ENCODE measurements at places on chromosomes 5 and 9. TPM values are rescaled to one million over a fixed set of nuclear protein-coding genes. Genes with fewer than 3 reads are reported as not detected.

The PCDHA1 gene
- not detected for total RNA-seq

The ZNF366 gene
- total RNA-seq = not detected

The SH3GL2 gene
- not detected for total RNA-seq

DNA sequence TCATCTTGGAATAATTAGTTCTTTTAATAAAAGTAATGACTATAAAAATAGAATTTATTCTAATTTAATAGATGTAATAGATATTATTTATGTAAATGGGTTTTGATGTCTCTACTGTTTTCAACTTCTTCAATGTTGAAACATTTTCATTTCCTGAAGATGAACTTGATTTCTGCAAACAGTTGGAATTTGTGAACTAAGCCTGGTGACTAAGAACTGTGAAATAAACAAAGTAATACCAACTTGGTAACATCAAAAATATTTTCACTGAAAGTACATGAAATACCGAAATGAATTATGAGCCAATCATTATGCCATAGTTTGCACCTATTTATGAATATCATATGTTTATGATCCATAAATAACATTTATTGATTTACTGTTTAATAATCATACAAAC is 143.8 kb upstream of the FGF10 start:
- DNase-seq = no peak

- DNase-seq = no peak
Measured at GRCh38 chr5:149141957-149142851, 911 bp downstream of the ABLIM3 start.

DNA sequence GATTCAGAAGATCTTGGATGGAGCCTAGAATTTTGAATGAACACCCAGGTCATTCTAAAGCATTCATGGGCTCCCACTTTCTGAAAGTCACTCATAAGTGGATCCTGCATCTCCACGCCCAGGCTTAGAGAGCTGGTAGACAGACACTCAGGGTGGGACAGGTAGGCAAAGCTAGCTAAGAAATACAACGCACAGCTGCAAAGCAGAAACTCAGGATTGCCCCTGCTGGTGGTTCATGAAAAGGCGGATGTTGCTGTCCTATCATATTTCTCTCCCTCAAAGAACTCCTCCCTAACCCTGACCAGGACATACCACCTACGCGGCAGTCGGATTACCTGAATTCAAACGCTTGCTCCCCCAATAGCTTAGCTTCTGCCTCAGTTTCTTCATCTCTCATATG is 226.5 kb downstream of the GLIS3 start:
- no peak for DNase-seq

DNA sequence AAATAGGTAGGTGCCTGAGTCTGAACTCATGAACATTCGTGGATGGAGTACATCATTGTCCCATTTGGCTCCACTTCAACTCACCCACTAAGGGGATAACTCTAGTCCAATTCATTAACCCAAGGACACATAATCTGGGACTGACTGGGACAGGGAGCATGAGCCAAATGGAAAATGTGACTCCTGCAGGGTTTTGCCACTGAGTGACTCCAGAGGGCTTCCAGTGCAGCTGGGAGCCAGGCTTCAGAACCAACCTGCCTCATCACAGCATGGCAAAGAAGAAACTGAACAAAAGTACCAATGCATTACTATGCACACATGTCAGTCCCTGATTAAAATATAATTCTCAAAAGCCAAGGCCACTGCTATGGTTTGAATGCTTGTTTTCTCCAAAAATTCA is 159.7 kb upstream of the SNX2 start:
- no peak for DNase-seq

- no peak for DNase-seq
Measured at GRCh38 chr9:38694676-38695075, 25.3 kb downstream of the FAM240B start.

DNA sequence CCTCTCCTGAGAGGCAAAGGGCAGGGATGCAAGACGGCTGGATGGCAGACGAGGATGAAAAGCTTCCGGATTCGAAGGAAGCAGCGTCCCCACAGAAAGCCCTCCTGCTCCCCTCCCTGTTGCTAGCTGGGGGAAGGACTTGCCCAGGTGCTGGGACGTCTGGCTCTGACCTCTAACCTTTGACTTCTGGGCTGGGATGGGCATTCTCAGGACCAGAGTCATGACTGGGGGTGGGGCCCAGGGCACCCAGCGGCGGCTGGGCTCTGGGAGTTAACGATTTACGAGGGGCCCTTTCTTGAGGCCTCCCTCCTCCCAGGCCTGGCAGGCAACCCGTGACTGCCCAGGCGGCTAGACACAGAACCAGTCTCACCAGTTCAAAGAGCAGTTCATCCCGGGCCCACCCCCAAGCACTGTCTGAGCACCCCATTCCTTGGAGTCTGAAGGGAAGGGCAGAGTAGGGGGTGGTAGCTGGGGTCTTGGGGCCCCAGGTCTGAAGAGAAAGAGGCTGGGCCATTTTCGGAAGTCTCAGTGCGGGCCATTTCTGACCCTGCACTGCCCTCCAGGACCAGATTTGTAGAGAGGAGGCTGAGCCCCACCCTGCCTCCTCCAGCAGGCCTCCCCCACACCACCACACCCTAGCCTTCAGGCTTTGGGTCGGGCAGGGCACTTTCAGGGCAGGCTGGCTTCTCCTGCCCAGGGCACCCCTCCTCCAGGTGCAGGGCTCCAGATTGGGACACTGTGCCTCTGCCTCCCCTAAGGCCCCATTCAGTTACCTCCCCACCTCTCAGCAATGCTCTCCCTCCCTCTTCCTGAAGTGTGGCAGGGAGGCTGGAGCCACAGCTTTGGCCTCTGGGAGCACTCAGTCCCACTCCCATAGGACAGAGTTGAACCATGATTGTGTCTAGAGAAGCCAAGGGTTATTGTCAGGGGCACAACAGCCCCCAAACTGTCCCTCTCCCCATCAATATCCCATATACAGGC is 5.0 kb upstream of the CXXC5 start:
- no peak for DNase-seq

- no peak for DNase-seq
Measured at GRCh38 chr5:142961440-142962173, 191.4 kb downstream of the ARHGAP26 start.

DNA sequence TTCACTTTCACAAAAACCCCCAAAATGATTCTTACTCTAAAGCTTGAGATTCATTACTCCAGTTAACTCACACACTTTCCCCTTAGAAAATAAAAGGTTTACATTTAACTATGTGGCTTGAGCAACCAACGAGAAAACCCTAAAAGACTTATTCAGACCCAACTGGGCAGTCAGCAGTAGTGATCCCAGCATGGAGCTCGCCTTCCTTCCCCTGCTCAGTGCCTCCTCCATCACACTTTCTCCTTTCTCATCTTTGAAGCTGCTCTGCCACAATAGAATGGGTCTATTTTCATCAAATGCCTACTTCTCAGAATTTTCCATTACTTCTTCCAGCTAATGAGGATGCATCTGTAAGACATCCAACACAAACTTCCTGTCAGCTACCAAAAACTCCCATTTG is 29.1 kb downstream of the RORB start:
- DNase-seq = peak; percentile 10

DNA sequence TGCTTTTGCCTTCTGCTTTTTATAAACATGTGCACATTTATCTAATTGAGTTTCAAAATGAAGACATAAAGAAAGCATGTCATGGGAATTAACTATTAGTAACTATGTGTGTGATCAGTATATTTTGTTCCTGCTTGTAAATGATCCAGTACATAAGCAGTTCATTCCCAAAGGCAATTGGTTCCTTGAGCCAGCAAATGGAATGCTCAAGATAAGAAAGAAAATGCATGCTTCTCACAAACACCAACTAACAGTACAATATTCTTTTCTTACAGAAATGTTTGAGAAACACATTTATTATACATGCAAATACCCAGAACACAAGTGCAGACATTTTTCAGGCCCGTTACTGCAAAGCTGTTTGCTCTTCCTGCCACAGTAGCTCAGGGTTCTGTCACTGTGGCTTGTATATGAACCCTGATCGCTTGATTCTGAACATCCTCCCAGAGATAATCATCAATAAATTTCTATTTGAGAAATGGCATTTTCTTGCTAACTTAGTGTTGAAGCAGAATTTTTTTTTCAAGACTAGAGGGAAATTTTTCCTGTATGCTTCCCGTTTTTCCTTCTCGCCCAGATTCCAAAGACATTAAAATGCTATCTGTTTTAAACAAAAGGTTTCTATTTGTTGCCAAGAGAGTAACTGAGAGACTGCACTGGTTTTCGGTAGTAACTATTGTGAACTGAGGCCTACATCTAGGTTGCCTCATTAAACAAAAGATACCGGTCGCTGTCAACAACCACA is 1.9 kb downstream of the GNAQ start:
- DNase-seq = no peak

GRCh38 chr5:149959406-149960236 is 937 bp upstream of the SLC26A2 start:
- peak; percentile 62 for DNase-seq

- no peak for DNase-seq
Measured at GRCh38 chr5:154430466-154430865, 15.3 kb upstream of the SAP30L start.

DNA sequence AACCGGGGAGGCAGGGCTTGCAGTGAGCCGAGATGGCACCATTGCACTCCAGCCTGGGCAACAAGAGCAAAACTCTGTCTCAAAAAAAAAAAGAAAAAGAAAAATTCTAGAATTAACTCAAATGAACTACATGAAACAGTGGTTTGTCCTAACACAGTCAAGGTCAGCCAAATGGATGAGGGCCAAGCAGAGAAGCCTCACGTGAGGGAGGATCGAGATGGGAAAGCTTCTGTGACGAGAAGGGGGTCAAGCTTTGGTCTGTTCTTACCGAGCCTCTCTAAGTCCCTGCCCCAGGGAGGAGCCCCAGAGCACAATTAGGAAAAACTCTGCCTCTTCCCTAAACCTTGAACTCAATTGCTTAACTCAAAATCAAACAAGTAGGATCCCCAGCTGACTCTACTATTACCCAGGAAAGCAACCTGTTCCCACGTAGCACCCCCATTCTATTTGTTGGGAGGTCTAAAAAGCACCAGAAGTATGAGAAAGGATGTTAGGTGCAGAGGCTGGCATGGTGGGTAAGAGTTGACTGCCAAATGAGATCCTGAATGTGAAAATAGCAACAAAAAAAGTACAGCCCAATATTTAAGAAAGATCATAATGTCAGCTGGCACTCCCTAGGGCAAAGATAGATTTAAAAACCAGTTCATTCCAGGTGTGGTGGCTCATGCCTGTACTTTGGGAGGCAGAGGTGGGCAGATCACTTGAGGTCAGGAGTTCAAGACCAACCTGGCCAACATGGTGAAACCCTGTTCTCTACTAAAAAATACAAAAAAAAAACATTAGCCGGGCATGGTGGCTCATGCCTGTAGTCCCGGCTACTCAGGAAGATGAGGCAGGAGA is 7.2 kb downstream of the ALDH7A1 start:
- DNase-seq = no peak

- no peak for DNase-seq
Measured at GRCh38 chr9:105432247-105432842, 15.5 kb upstream of the FSD1L start.

DNA sequence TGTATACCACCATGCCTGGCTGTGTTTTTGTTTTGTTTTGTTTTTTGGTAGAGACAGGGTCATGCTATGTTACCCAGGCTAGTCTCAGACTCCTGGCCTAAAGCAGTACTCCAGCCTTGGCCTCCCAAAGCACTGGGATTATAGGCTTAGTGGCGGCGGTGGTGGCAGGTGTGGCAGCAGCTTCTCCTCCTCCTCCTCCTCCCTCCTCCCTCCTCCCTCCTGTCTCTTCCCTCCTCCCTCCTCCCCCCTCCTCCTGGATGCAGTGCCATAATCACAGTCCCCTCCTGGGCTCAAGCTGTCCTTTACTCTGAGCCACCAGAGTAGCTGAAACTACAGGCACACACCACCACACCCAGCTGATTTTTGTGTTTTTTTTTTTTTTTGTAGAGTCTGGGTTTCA is 71.2 kb downstream of the UHRF2 start:
- DNase-seq = no peak

DNA sequence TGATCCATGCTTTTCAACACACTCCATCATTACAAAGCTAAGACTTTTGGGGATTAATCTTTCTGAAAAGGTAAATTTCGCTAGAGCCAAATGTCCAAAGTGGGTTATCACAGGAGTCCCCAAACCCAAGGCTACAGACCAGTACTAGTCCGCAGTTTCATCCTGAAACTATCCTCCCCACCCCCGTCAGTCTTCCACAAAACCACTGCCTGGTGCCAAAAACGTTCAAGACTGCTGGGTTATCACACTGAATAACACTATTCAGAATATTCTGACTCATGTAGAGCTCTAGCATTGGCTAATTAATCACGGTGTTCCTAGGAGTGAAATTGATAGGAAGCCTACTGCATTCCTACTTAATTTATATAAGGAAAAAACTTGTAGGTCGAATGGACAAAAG is 24.7 kb downstream of the ERP44 start:
- peak; percentile 74 for DNase-seq

GRCh38 chr5:25241981-25242380 is 597.2 kb upstream of the CDH10 start:
- no peak for DNase-seq

DNA sequence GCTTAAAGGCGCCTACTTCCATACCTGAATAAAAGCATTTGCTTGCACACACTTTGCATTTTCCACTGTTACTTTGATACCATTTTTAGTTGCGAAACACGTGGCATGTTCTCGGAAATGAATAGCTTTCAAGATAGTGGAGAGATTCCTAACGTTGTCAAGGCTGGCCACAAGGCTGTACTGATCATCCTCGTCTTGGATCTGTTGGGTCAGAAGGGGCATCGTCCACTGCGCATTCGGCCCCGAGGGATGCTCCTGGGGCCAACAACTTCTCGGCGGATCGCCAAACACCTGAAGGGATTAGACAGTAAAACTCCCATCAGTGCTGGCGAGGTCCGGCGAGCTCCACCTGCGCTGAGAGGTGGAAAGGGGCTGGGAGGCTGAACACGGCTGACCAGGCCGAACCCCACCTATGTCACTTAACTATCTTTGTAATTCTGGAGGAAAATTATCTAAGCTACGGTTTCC is 599 bp downstream of the RAD1 start:
- DNase-seq = peak; percentile 20

All from astrocyte (in vitro differentiated cells and primary cell).